ENCODE measurements at places on chromosomes 1 and 21. TPM values are rescaled to one million over a fixed set of nuclear protein-coding genes. Genes with fewer than 3 reads are reported as not detected.

RAB25 gene
- total RNA-seq, result 0.67 TPM

ERG gene
- total RNA-seq, result 4.1 TPM

CASQ2 gene
- total RNA-seq, result not detected

ADPRS gene
- 10.4 TPM for total RNA-seq

CYP4X1 gene
- 0.56 TPM for total RNA-seq

OR2G6 gene
- not detected for total RNA-seq

UMODL1 gene
- 0.14 TPM for total RNA-seq

UTS2 gene
- not detected for total RNA-seq

TMCO4 gene
- total RNA-seq, result 5.2 TPM

MTARC2 gene
- total RNA-seq, result 96.1 TPM

GRCh38 chr21:24208562-24209260, 1398.6 kb downstream of the MRPL39 start:
- no peak overlapping the region for H3K4me3 ChIP-seq
- no peaks in the 10 kb centered on the region for H3K36me3 ChIP-seq
- H3K27ac ChIP-seq, result no peak overlapping the region

DNA sequence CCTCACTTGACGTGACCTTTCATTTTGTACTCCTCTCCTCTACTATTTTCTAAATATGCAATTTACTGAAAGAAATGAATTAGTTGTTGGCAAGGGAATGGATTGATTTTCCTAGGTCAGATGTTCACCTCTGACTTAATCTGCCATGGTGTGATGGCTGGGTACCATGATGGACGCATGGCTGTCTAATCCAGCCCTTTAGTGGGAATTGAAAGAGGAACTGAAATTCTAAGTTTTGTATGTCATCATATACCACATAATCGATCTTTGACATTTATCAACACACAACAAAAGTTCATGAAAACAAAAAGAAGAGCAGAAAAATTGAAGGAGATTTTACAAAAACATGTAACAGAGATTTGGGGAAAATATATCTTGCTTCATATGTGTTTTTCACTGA, 331.3 kb upstream of the SNX7 start:
- no peak for DNase-seq
- no peak overlapping the region for H3K27ac ChIP-seq
- H3K4me3 ChIP-seq, result no peak overlapping the region
- no peaks in the 10 kb centered on the region for H3K36me3 ChIP-seq
- H3K4me1 ChIP-seq, result peaks cover 2% of the 10 kb centered on the region

GRCh38 chr1:181179279-181179986, 90.9 kb downstream of the IER5 start:
- no peak for DNase-seq
- no peak overlapping the region for H3K27ac ChIP-seq
- no peaks in the 10 kb centered on the region for H3K36me3 ChIP-seq
- no peaks in the 10 kb centered on the region for H3K27me3 ChIP-seq
- H3K4me1 ChIP-seq, result no peaks in the 10 kb centered on the region
- H3K4me3 ChIP-seq, result no peak overlapping the region

DNA sequence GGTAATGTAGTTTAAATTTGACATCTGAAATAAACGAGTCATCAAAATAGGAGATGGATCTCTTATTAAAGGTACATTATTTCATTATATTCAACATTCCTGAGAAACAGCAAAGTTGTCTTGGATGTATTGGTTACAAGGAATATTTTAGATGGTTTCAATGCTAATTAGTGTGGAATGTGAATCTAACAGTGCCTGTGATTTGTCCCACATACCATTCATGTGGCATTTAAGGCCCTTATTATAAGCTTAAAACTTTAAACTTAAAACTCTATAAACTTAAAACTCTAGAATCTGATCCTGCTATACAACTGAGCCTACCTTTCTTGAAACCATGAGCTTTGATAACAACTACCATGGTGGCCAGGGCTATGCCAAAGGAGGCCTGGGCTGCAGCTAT, at the start of gene KRTAP22-1:
Gene KRTAP22-1 (plus strand): TSS at position 301 of the 400 bp plus-strand sequence.
- H3K27ac ChIP-seq, result no peak within 1 kb of the TSS
- no peaks in the 10 kb centered on the region for H3K27me3 ChIP-seq
- H3K4me3 ChIP-seq, result no peak within 1 kb of the TSS
- no peaks in the 10 kb centered on the region for H3K4me1 ChIP-seq

- DNase-seq, result no peak
- peak overlapping the region; percentile 78 for H3K4me3 ChIP-seq
Measured at GRCh38 chr21:15730484-15731242, 881 bp downstream of the USP25 start.

DNA sequence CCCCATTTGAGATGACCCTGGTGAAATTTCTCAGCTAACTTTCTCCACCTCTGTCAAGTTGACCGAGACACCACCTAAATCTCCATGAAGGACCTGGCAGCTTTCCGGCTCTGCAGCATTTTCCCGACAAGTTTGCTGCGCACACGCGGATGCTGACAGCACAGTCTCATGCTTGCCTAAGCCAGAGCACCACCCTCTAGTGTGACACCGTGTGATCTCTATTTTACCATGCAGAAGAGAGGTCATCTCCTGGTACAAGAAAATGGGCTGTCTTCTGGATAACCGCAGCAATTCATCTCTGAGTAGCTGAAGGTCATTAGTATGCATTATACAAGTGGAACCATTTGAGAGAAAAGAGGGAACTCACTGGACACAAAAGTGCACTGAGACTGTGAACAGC, 38.9 kb upstream of the H6PD start:
- H3K4me3 ChIP-seq, result no peak overlapping the region
- H3K36me3 ChIP-seq, result no peaks in the 10 kb centered on the region
- H3K4me1 ChIP-seq, result no peaks in the 10 kb centered on the region

GRCh38 chr1:91584878-91585277, 84.2 kb downstream of the CDC7 start:
- H3K4me3 ChIP-seq, result no peak overlapping the region
- no peak for DNase-seq
- H3K27ac ChIP-seq, result no peak overlapping the region
- no peaks in the 10 kb centered on the region for H3K4me1 ChIP-seq
- no peaks in the 10 kb centered on the region for H3K27me3 ChIP-seq
- no peaks in the 10 kb centered on the region for H3K36me3 ChIP-seq

DNA sequence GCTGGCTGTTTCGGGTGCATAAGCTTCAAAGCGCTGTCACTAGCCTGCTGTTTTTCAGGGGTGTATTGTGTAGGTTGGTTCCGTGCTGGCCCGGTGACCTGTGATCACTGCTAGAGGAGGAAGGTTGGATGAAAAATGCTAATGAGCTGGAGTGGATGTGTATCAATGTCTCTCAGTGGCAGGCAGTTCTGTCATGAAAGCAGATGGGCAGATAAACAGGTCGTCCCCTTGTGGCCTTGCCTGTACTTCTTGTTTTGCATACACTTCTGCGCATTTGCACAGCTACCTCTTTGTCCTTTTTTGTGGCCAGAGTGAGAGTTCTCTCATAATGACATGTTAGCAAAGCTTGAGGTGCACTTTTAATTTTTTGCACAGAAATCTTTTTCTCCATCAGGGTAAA, 2.9 kb downstream of the SELENON start:
- no peak overlapping the region for H3K4me3 ChIP-seq
- H3K4me1 ChIP-seq, result peaks cover 4% of the 10 kb centered on the region
- H3K36me3 ChIP-seq, result peaks cover 12% of the 10 kb centered on the region

DNA sequence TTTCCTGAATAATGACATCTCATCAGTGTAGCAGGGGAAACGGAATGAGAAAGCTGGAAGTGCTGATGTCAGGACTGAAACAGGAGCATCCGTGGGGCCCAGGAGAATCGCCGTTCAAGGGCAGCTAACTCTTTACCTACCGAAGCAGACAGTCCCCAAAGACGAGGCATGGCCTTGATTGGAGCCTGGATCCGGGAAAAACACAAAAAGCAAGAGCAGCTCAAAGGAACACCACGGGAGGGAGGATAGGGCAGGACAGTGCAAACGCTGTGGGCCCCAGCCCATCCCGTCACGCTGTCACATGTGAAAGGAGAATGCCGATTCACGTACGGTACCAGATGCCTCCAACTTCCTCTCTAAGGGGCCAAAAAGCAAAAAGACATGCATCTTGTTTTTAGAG, 34.9 kb downstream of the WNT9A start:
- no peak for DNase-seq
- H3K4me3 ChIP-seq, result no peak overlapping the region

- H3K27me3 ChIP-seq, result no peaks in the 10 kb centered on the region
- H3K4me1 ChIP-seq, result peaks cover 6% of the 10 kb centered on the region
- H3K36me3 ChIP-seq, result no peaks in the 10 kb centered on the region
Measured at GRCh38 chr1:210384625-210385024, 55.9 kb downstream of the HHAT start.

DNA sequence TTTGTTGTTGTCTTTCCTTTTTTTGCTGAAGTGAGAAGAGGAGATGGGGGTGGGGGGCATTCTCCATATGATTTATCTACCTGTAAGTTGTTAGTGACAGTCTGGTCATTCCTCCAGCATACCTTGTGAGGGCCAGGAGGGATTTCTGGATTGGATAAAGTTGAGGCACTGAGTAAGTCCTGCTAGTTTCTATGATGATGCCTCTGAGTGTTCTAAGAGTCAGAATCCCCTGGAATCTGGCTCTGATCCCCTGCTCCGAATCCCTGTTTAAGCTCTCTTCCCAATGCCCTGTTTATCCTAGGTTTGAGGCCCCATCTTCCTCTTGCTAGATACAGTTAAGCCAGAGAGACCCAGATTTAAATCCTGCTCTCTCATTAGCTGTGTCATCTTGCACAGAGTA, 83.2 kb upstream of the HOOK1 start:
- no peak for DNase-seq
- peaks cover 4% of the 10 kb centered on the region for H3K36me3 ChIP-seq
- H3K27me3 ChIP-seq, result no peaks in the 10 kb centered on the region
- no peak overlapping the region for H3K4me3 ChIP-seq
- H3K4me1 ChIP-seq, result no peaks in the 10 kb centered on the region
- H3K27ac ChIP-seq, result no peak overlapping the region

DNA sequence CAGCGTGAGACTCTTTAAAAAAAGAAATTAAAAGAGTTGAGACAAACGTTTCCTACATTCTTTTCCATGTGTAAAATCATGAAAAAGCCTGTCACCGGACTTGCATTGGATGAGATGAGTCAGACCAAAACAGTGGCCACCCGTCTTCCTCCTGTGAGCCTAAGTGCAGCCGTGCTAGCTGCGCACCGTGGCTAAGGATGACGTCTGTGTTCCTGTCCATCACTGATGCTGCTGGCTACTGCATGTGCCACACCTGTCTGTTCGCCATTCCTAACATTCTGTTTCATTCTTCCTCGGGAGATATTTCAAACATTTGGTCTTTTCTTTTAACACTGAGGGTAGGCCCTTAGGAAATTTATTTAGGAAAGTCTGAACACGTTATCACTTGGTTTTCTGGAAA, 31.2 kb downstream of the IFNAR1 start:
- no peak for DNase-seq
- no peaks in the 10 kb centered on the region for H3K27me3 ChIP-seq
- H3K36me3 ChIP-seq, result peaks cover 1% of the 10 kb centered on the region
- H3K4me1 ChIP-seq, result peaks cover 5% of the 10 kb centered on the region

- no peak for DNase-seq
- H3K4me3 ChIP-seq, result no peak overlapping the region
- peaks cover 6% of the 10 kb centered on the region for H3K4me1 ChIP-seq
- no peaks in the 10 kb centered on the region for H3K36me3 ChIP-seq
- no peak overlapping the region for H3K27ac ChIP-seq
Measured at GRCh38 chr21:42649122-42650032, 4.0 kb upstream of the PDE9A start.

DNA sequence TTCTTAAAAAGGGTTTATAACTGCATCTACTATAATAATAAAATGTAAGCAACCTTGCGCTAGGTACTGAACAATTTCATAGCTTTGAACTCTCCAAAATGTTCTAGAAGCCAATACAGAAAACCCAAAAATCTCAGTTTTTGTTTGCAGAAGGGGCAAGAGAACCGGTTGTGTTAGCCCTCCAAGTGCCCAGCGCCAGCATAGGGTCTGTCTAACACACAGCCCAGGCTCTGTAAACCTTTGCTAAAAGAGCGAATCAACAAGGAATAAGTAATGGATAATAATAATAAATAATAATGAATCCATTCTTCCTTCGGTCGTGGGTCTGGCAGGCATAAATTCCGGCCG, 333 bp upstream of the CHAF1B start:
- no peak overlapping the region for H3K4me3 ChIP-seq
- no peaks in the 10 kb centered on the region for H3K27me3 ChIP-seq
- peaks cover 12% of the 10 kb centered on the region for H3K4me1 ChIP-seq
- H3K27ac ChIP-seq, result no peak overlapping the region

DNA sequence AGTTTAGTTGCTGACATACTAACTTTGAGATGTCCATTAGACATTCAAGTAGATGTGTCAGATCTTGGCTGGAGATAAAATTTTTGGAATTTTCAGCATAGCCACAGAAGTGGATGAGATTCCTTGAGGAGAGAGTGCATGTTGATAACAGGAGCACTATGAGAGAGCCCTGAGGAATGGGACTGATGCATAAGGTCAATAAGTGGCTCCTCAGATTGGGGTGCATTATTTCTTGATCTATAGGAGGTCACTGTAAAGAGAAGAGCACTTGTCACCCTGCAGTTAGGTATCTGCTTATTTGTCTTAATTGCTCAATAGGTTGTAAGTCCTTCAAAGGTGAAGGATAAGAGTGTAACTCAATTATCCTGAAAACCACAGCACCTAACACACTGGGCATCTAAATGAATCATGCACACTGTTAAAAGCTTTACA, 52.0 kb upstream of the TACSTD2 start:
- no peaks in the 10 kb centered on the region for H3K36me3 ChIP-seq
- no peak for DNase-seq
- H3K4me3 ChIP-seq, result no peak overlapping the region
- H3K27ac ChIP-seq, result no peak overlapping the region

DNA sequence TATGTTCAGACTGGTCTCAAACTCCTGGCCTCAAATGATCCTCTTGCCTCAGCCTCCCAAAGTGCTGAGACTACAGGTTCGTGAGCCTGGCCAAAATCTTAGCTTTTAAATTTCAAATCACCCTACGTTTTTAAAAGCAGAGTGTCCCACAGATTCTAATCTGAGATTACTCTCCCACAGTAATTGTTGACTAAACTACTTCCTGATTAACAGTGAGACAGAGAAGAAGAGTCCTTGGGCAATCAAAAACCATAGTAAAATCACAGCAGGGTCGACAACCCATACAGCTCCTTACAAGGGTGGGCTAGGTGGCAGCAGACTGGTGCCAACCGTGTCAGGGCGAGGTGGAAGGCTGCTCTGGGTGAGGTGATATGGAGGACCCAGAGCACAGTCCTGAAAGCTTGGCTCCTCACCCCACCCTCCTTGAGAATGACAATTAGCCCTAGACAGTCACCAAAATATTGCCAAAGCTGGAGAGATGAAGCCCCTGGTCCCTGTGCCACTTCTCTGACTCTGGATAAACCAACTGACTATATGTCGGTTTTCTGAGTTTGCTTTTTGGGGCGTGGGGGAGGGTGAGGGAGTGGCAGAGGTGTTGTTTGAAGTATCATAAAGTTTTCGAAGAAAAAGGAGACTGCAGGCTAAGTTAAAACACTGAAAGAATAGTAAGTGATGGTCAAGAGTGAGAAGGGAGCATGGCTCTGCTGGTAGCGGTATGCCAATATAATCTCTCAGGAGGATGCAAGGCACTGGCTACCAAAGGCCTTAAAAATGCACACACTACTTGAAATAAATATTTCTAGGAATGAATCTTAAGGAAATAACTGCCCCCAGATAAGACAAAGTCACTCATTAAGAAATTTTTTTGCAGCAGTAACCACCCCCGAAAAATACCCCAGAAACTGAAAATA, 86.8 kb downstream of the SLC45A1 start:
- H3K27ac ChIP-seq, result no peak overlapping the region
- H3K4me3 ChIP-seq, result no peak overlapping the region
- DNase-seq, result no peak
- H3K27me3 ChIP-seq, result no peaks in the 10 kb centered on the region
- H3K36me3 ChIP-seq, result peaks cover 13% of the 10 kb centered on the region

GRCh38 chr1:212560933-212561460, 47.6 kb upstream of the ATF3 start:
- H3K4me3 ChIP-seq, result no peak overlapping the region
- DNase-seq, result no peak
- H3K4me1 ChIP-seq, result no peaks in the 10 kb centered on the region
- H3K36me3 ChIP-seq, result no peaks in the 10 kb centered on the region
- no peak overlapping the region for H3K27ac ChIP-seq

Data from liver (tissue), 10 donors.